ENCODE measurements at places on chromosomes 7 and 10.

DNA sequence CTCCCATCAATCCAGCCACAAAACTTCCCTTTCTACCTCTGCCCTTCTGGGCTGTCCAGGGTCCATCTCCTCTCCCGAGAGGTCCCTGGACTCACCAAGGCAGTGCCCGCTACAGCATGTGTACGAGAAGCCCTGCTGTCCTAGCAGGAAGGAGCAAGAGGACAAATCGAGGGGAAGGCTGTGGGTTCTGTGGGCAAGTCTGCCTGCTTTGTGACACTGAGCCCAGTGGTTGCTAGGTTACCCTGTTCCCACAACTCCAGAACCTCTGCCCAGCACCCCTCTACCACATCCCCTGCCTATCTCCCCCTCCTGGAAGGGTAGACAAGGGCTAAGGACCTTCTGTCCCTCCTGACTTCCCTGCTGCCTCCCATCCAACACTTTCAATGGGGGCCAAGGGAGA, at the start of gene TBATA:
Gene TBATA (minus strand): TSS at position 188 of the 400 bp plus-strand sequence. CDS start 1,998 bp downstream, outside the sequence.
- no peak for DNase-seq

DNA sequence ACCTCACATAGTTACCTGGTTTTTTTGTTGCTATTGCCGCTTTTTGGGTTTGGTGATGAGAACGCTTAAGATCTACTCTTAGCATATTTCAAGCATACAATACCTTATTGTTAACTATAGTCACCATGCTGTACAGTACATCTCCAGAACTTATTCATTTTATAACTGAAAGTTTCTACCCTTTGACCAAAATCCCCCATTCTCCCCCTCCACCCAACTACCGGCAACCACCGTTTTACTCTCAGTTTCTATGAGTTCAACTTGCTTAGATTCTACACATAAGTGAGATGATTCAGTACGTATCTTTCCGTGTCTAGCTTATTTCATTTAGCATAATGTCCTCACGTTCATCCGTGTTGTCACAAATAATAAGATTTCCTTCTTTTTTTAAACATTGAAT, 86.7 kb upstream of the IL6 start:
- DNase-seq, result no peak

- no peak for DNase-seq
Observed at GRCh38 chr10:19966751-19967150, 150.5 kb downstream of the PLXDC2 start.

- no peak for DNase-seq
Observed at GRCh38 chr10:93464776-93465388, 17.3 kb downstream of the MYOF start.

- no peak for DNase-seq
Observed at GRCh38 chr7:155797262-155798250, 14.7 kb downstream of the SHH start.

Data from NCI-H1436 treated with DMSO at 0.1 percent for 48 hours (cell line).